ENCODE measurements at places on chromosomes 7 and 10.

DNA sequence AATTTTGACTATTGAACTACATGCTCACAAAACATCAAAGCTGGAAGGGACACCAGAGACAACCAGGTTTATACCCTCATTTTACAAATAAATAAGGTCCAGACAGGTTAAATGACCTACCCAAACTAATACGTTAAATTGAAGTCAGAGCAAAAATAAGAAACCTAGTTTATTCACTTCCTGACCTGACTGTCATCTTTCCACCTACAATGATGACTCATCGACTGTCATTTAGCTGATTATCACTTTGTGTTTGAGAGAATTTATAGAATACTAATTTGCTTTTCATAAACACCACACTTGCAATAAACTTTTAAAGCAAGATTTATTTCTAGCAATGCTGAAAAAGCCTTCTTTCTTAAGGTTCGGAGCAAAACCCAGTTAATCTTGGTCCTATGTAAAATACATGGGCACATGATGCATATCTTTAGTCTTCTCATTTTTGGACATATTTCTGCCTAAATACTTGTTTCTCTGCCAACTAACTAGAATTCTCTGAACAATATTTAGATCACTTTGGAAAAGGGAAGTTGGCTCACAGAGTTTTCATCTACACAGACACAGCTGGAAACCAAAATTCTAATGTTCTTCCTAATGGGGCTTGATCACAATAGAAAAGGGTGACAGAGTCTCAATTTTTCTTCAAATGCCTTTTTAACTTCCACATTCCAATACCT is 16.7 kb upstream of the LRRN3 start:
- DNase-seq, result no peak

DNA sequence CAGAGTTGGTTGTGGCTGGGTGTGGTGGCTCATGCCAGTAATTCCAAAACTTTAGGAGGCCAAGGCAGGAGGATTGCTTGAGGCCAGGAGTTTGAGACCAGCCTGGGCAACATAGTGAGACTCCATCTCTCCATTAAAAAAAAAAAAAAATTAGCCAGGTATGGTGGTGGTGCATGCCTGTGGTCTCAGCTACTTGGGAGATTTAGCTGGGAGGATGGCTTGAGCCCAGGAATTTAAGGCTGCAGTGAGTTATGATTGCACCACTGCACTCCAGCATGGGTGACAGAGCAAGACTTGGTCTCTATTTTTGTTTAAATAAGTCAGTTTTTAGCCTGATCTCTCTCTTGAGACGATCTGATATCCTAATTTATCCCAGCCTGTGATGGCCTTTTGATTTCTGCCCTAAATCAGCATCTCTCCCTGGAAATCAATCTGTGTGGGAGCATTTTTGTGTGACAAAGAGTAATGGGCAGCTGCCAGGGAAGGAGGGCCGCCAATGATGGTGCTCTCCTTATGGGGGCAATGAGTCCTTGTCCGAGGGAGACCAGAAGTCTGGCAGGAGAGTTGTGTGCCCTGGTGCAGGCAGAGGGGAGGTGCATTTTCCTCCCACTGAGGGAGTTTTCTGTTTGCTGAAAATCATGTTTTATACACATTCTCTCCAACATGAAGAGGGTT is 111.0 kb downstream of the NRP1 start:
- no peak for DNase-seq

- no peak for DNase-seq
These were observed 9.8 kb upstream of the SHTN1 start for GRCh38 chr10:117014835-117015234.

DNA sequence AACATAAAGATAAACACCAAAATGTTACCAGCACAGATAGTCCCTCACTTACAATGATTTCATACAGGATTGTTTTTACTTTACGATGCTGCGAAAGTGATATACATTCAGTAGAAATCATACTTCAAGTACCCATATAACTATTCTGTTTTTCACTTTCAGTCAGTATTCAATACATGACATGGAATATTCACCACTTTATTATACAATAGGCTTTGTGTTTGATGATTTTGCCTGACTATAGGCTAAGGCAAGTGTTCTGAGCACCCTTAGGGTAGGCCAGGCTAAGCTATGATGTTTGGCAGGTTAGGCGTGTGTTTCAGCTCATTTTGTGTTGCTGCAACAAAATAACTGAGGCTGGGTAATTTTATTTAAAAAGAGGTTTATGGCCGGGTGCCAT is 155.0 kb downstream of the RTKN2 start:
- no peak for DNase-seq

DNA sequence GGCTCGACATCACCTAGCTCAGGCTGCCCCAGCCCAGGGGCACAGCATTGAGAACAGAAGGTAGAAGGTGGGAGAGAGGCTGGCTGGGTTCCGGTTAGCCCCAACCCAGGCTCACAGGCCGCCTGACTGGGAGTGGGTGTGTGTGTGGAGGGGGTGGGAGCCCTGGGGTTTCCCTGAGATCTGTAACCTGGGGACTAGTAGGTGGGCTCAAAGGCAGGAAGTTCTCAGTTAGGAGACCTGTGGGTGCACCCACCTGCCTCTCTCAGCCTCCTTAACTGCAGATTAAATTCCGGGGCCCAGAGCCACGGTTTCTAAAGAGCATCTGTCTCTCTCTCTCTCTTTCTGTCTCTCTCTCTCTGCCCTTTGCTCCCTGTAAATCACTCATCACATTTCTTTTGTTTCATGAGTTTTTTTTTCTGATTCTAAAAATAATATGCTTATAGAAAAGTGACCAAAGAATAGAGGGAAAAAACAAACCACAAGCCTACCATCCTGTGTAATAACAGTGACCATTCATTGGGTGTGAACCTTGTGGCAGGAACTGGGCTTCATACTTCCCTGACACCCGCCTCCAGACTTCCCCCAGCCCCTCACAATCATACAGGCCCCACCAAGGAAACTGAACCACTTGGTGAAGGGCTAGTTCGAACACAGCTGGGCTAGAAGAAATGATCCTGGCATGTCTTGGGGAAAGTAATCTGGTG is 83.4 kb upstream of the SMNDC1 start:
- no peak for DNase-seq

- DNase-seq, result no peak
These were observed at the start of gene CALY for GRCh38 chr10:133336577-133337369. Gene CALY, minus strand, starts transcription at chr10:133336896. Its CDS starts 7,907 bp downstream, at chr10:133328989.

DNA sequence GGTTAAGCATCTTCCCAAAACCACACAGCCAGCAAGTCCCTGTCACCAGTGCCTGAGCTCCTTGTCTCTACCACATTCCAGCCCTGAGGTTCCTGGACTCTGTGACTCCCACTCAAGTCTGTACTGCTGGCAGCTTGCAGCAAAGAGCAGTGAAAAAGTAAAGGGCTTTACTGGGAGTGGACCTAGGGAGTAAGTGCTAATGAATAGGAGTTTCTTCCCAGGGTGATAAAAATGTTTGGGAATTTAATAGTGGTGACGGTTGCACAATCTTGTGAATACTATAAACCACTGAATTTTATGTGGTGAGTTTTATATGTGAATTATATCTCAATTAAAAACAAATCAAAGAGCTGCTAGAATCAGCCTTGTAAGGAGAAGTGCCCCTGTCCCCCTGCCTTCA is 22.6 kb downstream of the HSPA12A start:
- DNase-seq, result no peak

DNA sequence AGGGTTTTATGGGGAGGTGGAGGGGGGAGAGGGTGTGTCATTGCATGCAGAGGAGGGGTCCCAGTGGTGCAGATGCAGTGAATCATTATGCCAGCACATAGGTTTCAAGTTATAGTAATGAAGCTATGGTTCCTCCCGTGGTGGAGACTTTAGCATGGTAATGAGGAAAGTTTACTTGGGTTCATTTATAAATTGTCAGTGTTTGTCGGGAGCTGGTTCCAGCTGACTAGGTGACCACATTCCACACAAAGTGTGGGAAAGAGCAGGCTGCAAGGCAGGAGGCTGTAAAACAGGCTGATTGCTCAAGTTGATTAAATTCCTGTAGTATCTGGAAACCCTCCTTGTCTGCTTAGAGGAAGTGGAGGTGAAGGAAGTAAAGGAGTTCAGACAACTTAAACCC is 78.9 kb downstream of the SRI start:
- DNase-seq, result no peak

- DNase-seq, result no peak
These were observed 38.3 kb upstream of the ZNF248 start for GRCh38 chr10:37895674-37896073.

GRCh38 chr7:70925411-70926115 is 206.4 kb upstream of the GALNT17 start:
- DNase-seq, result no peak

GRCh38 chr7:11750191-11750590 is 81.8 kb downstream of the THSD7A start:
- no peak for DNase-seq

DNA sequence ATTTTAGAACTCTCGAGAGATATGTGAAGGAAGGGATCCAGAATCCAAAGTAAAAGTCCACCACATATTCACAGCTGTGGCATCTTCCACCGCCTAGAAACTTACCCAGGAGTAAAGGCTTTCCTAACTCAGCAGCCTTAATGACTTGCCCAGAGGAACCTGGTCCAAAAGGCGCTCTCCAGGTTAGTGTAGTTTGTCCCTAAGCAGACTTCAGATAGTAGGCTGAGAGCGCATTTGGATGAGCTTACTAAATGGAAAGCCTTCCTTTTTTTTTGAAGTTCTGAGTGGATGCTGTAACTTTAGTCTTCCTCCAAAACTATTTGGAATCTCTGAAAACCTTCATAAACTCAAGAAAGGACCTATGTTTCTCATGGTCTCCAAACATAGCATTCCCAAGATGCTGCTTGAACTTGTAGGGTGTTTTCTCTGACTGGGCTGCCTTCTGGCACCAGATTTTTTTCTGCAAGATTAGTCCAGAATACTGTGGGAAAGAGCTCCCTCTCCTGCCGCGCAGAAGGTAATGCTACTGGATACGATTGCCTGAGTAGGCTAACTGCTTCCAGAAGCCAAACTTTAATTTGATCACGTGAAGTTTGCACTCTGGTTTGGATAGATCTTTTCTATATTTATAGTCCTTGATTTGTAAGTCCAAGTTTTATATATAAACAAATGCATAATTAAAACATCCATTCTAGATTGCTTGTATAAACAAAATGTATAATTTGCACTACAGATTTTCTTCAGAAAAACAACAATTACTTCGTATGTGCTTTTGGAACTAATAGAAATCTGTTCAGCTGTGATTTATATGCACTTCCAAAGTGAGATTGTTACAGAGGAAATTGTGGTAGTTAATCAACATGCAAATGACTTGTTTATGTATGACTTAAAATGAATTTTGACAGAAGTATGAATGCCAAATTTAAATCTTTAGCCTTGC is 19.6 kb upstream of the GPR37 start:
- DNase-seq, result peak; percentile 24

- no peak for DNase-seq
These were observed 181.9 kb upstream of the TCF7L2 start for GRCh38 chr10:112768121-112768520.

GRCh38 chr10:108443636-108444035 is 1279.1 kb upstream of the SORCS1 start:
- DNase-seq, result no peak

DNA sequence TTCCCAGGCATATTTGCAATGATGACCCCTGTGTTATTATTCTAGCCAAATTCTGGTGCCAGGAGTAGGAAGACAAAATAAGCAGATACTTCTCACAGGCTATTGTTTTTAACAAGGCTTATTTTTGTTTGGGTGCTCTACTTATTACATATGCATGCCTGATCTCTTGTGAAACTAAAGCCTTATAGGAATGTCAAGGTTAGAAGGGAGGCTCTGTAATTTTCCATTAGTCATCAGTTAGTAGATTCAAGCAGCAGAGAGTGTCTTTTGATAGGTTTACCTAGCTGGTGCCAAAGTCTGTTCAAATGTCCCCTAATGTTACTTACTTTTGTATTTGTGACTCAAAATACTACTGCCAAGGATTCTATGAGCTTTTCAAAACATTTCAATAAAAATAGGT is 11.7 kb upstream of the TMEM106B start:
- no peak for DNase-seq

DNA sequence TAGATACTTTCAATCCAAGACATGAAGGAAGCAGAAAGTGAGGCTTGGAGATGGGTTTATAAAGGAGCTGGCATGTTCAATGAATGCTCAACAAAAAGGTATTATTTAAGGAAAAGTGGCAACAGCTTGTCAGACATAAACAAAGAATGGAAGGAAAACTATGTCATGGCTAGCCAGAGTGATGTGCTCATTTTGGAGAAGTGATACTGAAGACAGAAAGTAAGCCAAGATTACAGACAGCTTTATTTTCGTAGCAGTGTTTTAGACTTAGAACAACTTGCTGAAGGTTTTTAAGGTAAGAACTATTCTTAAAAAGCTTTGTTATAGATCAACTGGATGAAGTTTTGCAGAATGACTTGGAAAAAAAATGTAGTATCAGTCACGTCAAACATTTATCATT is 160.5 kb upstream of the FERD3L start:
- DNase-seq, result no peak

DNA sequence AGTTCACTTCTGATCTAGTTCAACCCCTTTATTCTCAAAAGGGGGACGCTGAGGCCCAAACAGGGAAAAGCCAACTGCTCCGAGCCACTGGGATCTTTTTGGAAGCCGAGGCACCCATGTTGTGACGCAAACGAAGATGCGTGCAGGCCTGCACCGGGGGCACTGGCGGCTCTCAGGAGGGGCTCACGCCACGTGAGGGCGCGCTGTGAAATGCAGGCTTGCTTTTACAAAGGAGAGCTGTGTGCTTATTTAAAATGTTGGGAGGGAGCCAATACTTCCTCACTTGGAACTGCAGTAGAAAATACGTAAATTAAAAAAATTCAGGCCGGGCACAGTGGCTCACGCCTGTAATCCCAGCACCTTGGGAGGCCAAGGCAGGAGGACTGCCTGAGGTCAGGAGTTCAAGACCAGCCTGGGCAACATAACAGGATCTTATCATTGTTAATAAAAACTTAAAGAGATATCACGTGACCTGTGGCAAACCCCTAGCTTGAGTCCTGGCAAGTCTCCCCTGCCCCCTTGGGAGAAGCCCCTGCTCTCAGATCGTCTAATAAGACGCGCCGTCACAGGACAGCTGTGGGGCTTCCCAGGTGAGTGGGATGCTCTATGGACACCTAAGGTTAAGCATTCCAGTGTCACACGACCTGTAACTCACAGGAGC is 16.3 kb downstream of the BRI3 start:
- DNase-seq, result no peak

- DNase-seq, result no peak
These were observed 32.7 kb downstream of the KCNMA1 start for GRCh38 chr10:77604941-77605351.

- no peak for DNase-seq
These were observed 92.3 kb upstream of the DUSP5 start for GRCh38 chr10:110405380-110405779.

DNA sequence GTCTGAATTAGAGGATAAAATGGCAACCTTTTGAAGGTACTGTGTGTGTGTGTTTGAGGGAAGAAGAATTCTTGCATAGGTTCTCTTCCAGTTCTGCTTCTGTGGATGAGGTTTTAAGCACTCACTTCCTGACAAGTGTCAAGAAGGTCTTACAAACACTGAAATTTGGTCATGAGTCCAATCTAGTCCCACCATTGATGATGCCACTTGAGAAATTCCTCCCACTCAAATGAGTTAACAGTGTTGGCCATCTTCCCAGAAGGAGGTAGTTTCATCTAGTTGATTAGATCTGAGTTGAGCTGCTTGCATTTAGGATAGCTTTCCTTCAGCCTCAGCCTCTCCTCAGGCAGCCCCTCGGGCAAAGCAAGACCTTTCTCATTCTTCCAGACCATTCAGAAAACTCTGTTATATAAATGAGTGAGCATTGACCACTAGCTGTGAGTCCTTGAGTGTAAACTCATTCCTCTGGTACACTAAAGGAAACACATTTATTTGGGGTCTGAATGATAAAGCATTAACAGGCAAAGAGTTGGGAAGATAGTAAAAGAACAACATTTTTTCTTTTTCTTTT is 189.5 kb downstream of the TRIL start:
- DNase-seq, result no peak

All from AML-193 (cell line).